ENCODE measurements at places on chromosomes 2 and 18. TPM values are rescaled to one million over a fixed set of nuclear protein-coding genes. Genes with fewer than 3 reads are reported as not detected.

Gene MERTK
- total RNA-seq = 3.7 TPM

Gene EDAR
- total RNA-seq = 2.5 TPM

Gene NEU4
- total RNA-seq = 8.5 TPM

Gene FEV
- not detected for total RNA-seq

Gene TTC39C
- total RNA-seq = 81.8 TPM

Gene CFAP65
- total RNA-seq = 0.10 TPM

Gene FHOD3
- not detected for total RNA-seq

Gene COL4A3
- total RNA-seq = 2.4 TPM

Gene RTP5
- 0.21 TPM for total RNA-seq

Gene NT5C1B
- total RNA-seq = not detected

Gene REEP1
- 0.63 TPM for total RNA-seq

Gene PRKAG3
- total RNA-seq = not detected

Data from mononuclear cell (primary cell).